ENCODE measurements at places on chromosomes 7 and 10. TPM values are rescaled to one million over a fixed set of nuclear protein-coding genes. Genes with fewer than 3 reads are reported as not detected.

DNA sequence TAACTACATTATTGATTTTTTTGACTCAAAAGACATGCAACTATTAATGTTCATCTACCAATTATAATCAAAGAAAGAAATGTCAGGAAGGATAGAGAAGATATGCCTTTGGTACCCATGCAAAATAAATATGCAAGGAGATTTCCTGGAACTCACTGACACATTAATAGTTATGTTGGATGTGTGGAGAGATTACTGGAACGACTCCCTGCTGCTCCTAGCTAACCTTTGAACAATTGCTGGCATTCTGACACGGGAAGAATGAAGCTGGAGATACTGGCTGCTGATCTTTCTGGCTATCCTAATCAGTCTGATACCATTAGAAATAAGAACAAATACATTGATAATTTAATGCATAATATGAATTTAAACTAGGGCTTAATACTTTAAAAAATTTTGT lies 507.9 kb upstream of the NRG3 start:
- no peaks in the 10 kb centered on the region for H3K4me1 ChIP-seq
- H3K27ac ChIP-seq: no peak overlapping the region
- no peak overlapping the region for H3K4me3 ChIP-seq
- no peak for DNase-seq
- no peaks in the 10 kb centered on the region for H3K36me3 ChIP-seq

DNA sequence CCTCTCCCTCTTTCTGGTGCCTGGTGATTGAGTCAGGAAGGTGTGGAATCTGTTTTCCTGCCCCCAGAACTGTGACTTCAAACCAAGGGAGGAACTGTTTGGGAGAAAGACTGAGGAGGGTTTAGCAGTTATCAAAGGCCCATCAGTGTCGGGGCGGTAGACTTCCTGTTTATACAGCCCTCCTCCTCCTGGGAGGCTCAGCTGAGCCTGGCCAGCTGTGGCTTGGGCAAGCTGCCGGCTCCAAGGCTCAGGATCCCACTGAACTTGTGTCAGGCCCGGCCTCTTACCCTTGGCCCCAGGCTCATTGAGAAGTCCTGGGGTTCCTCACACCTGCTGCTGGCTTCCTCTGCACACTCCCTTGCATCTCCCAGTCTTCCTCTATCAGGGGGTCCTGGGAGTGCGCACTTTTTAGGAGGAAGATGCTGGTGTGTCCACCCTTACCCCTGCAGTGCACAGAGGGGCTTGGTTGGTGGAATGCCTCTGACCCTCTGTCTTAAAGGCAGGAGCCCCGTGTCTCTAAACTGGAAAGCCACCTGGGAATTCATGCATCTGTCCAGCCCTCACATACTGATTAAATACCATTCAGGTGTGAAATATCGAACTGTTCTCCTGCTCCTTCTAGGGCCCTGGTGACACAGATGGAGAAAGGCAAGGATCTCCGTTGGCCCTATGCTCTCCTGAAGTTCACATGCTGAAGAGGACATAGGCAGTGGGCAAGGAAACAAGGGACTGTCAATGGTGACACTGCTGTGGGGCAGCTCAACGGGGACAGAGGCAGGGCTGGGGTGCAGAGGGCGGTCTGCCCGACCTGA lies 32.4 kb downstream of the CXCL12 start:
- peak overlapping the region; percentile 43 for H3K27ac ChIP-seq
- no peaks in the 10 kb centered on the region for H3K36me3 ChIP-seq
- H3K4me3 ChIP-seq: no peak overlapping the region
- peak; percentile 60 for DNase-seq

- no peak overlapping the region for H3K4me3 ChIP-seq
- H3K4me1 ChIP-seq: no peaks in the 10 kb centered on the region
- no peak overlapping the region for H3K27ac ChIP-seq
- H3K36me3 ChIP-seq: no peaks in the 10 kb centered on the region
These were observed 34.8 kb upstream of the GPR37 start for GRCh38 chr7:124800386-124800785.

GRCh38 chr10:62234077-62234605 lies 34.5 kb downstream of the RTKN2 start:
- DNase-seq: no peak
- no peak overlapping the region for H3K4me3 ChIP-seq
- H3K36me3 ChIP-seq: no peaks in the 10 kb centered on the region
- no peaks in the 10 kb centered on the region for H3K27me3 ChIP-seq
- no peak overlapping the region for H3K27ac ChIP-seq
- H3K4me1 ChIP-seq: no peaks in the 10 kb centered on the region

DNA sequence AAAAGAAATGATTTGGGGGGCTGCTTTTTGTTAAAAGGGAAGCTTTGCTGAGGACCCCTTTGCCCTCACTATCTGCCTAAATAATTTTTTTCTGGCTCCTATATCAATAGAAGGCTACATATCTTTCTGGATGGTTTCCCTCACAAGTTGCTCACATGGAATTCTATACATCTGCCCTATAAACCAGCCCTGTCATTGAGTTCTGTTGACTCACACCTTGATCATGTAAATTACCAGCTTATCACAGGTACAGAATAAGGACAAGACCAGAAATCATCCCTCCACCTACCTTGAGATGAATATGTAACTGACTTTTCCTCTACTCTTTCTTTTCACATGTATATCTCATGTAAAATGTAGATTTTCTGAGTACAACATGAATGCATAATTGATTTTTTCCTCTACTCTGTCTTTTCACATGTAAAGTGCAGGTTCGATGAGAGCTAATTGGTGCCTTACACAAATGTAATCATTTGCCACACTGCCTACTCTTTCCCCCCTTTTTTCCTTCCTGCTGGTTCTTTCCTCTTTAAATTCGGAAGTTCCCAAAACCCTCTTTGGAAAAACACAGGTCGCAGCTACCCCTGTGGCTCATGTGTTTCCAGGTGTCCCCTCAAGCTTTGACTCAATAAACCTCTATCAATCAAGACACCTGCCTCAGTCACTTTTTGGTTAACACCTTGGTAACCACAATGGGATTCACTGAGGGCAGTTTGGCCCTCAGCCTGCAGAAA lies 12.5 kb downstream of the CYP3A43 start:
- no peaks in the 10 kb centered on the region for H3K36me3 ChIP-seq
- DNase-seq: no peak
- no peaks in the 10 kb centered on the region for H3K27me3 ChIP-seq
- H3K27ac ChIP-seq: no peak overlapping the region

GRCh38 chr7:91319351-91319750 lies 55.1 kb downstream of the FZD1 start:
- H3K4me1 ChIP-seq: no peaks in the 10 kb centered on the region
- no peaks in the 10 kb centered on the region for H3K36me3 ChIP-seq
- no peak overlapping the region for H3K4me3 ChIP-seq
- H3K27ac ChIP-seq: no peak overlapping the region
- no peaks in the 10 kb centered on the region for H3K27me3 ChIP-seq
- no peak for DNase-seq

- no peaks in the 10 kb centered on the region for H3K36me3 ChIP-seq
- no peaks in the 10 kb centered on the region for H3K27me3 ChIP-seq
- H3K27ac ChIP-seq: no peak overlapping the region
- H3K4me1 ChIP-seq: peaks cover 19% of the 10 kb centered on the region
- no peak overlapping the region for H3K4me3 ChIP-seq
These were observed 55.0 kb downstream of the CACNB2 start for GRCh38 chr10:18195060-18195799.

DNA sequence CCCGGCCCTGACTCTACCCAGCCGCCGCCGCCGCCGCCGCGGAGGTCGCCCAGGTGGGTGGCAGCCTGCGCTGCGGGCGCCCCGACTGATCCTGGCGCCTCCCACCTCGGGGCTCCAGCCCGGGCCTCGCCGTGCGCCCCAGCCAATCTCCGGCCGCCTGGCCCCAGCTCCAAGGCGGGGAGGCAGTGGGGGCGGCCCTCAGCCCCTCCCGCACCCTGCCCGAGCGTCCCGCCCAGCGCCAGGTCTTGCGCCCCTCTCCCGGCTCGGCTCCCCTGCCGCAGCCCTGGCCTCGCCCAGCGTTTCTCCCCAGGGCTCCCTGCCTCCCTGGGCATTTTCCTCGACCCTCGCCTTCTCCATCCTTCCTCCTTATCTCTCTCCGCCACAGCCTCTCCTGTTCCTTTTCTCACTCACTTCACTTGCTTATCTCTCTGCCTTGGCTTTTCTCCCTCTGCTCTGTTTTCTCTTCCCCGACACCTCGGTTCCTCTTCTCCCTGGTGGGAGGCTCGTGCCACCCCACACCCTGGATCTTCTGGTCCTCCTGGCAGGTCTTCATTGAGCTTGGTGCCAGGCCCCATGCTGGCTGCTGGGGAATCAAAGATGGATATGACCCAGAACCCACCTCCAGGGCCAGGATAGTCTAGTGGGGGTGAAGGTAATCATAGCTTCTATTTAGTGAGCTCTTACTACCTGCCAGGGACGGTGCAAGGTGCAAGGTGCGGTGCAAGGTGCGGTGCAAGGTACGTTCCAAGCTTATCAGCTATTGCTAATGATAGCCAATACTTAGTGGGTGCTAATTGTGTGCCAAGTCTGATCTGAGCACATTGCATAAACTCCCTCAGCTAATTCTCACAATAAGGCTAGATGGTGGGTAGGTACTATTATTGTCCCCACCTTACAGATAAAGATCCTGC lies at the start of gene SFRP5:
TSS of gene SFRP5 (minus strand) at position 87 of the 911 bp plus-strand sequence. CDS start 166 bp downstream, outside the sequence.
- no peak within 1 kb of the TSS for H3K27ac ChIP-seq
- DNase-seq: no peak
- H3K36me3 ChIP-seq: no peaks in the 10 kb centered on the region
- H3K4me3 ChIP-seq: peak within 1 kb of the TSS; percentile 42
- peaks cover 42% of the 10 kb centered on the region for H3K27me3 ChIP-seq

GRCh38 chr7:66326501-66327215 lies 121.5 kb downstream of the TPST1 start:
- H3K27ac ChIP-seq: no peak overlapping the region
- no peak overlapping the region for H3K4me3 ChIP-seq
- H3K4me1 ChIP-seq: peaks cover 10% of the 10 kb centered on the region
- DNase-seq: no peak
- H3K36me3 ChIP-seq: no peaks in the 10 kb centered on the region

DNA sequence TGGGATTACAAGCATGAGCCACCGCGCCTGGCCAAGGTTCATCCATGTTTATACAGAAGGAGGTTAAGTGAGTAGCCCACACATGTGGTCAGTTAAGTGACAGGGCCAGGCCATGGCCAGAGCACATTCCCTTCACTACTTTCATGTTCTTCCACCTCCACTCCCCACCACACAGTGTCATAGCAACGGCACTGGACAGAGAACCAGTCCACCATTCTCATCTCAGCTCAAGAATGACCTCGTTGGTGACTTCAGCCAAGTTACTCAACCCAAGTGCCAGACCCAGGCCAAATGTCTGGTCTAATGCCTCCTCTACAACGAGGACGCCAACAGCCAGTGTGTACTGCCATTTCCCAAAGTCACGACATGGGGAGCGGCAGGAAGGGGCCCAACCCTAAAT lies 62.4 kb downstream of the INHBA start:
- H3K4me3 ChIP-seq: no peak overlapping the region
- no peak for DNase-seq
- no peaks in the 10 kb centered on the region for H3K36me3 ChIP-seq

Gene DPYSL4
- polyA plus RNA-seq: 19.2 TPM

Gene CYP3A4
- polyA plus RNA-seq: not detected

Gene ZNF425
- 0.37 TPM for polyA plus RNA-seq

Gene COL26A1
- polyA plus RNA-seq: 0.07 TPM
